Calu3 (cell line): ENCODE measurements at places on chromosomes 6 and 20.
A peak's percentile ranks its signal among the peaks of the same experiment; 100 is the strongest.

- H3K36me3 ChIP-seq: no peaks in the 10 kb centered on the region
- H3K4me3 ChIP-seq: no peak overlapping the region
- H3K4me1 ChIP-seq: peaks cover under 1% of the 10 kb centered on the region
- no peaks in the 10 kb centered on the region for H3K27me3 ChIP-seq
These were observed 196.1 kb downstream of the UBE3D start for GRCh38 chr6:82869493-82869892.

DNA sequence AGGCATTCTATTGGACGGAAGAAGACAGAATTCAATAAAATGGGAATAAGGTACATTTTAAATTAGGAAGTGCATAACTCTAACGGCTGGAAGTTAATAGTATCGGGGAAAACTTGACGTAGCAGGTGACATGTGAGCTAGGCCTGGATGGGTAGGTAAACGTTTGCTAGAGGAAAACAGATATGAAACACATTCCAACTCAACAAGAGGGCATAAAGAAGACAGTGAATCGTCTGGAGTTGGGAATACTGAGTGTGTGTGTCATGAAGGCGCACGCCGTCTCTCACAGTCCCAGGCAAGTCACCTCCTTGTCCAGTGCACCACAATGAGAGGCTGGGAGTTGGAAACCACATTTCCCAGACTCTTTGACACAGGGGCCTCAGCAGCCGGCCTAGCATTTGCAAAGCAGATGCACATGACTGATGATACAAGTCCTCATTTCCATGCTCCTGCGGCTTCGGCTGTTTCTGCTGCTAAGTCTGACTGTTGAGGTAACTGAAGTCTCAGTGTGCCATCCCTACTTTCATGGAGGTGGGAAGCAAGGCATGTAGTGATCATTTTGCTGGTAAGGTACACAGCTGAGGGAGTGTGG lies 16.5 kb upstream of the NHSL1 start:
- no peaks in the 10 kb centered on the region for H3K36me3 ChIP-seq
- H3K27me3 ChIP-seq: no peaks in the 10 kb centered on the region
- H3K4me3 ChIP-seq: no peak overlapping the region
- H3K4me1 ChIP-seq: no peaks in the 10 kb centered on the region
- DNase-seq: no peak
- no peak overlapping the region for H3K27ac ChIP-seq

DNA sequence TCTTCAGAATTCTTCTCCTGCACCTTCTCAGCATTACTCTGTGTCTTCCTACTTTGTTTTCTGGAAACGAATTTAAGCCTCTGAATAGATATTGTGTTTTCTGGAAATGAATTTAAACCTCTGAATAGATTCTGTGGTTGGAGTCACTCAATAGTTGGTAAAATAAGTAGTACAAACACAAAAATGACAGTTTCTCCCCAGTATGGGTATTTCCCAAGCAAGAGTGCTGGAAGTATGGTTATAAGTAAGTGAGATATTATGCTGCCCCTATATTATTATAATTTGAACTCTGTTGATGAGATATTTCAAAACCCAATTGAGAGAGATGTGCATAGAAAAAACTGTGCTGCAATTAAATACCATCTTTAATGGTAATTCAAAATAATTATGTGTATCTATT lies 94.9 kb downstream of the TINAG start:
- H3K27ac ChIP-seq: no peak overlapping the region
- no peaks in the 10 kb centered on the region for H3K27me3 ChIP-seq
- H3K36me3 ChIP-seq: no peaks in the 10 kb centered on the region
- H3K4me1 ChIP-seq: no peaks in the 10 kb centered on the region
- H3K4me3 ChIP-seq: no peak overlapping the region
- DNase-seq: no peak

GRCh38 chr6:67433124-67433523 lies 1202.0 kb upstream of the ADGRB3 start:
- H3K4me3 ChIP-seq: no peak overlapping the region
- H3K36me3 ChIP-seq: no peaks in the 10 kb centered on the region
- H3K27ac ChIP-seq: no peak overlapping the region
- no peaks in the 10 kb centered on the region for H3K27me3 ChIP-seq
- DNase-seq: no peak

DNA sequence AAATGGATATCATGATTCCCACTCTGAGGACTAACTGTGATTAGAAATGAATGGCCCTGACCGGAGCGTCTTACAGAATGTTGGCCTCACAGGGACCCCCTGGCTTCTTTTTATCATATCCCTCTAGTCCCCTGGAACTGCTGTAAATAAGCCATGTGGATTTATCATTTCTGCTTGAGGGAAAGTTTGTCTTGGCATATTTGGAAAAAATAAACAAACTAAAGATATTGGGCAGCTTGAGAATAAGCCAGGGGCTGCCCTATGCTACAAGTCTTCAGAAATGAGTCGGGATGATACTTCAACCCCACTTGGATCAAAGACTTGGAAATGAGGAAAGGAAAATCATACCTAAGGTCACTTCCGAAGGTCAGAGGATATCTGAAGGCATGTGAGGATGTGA lies 179.1 kb downstream of the THBS2 start:
- H3K36me3 ChIP-seq: no peaks in the 10 kb centered on the region
- H3K27me3 ChIP-seq: no peaks in the 10 kb centered on the region
- H3K4me3 ChIP-seq: no peak overlapping the region
- no peak overlapping the region for H3K27ac ChIP-seq

DNA sequence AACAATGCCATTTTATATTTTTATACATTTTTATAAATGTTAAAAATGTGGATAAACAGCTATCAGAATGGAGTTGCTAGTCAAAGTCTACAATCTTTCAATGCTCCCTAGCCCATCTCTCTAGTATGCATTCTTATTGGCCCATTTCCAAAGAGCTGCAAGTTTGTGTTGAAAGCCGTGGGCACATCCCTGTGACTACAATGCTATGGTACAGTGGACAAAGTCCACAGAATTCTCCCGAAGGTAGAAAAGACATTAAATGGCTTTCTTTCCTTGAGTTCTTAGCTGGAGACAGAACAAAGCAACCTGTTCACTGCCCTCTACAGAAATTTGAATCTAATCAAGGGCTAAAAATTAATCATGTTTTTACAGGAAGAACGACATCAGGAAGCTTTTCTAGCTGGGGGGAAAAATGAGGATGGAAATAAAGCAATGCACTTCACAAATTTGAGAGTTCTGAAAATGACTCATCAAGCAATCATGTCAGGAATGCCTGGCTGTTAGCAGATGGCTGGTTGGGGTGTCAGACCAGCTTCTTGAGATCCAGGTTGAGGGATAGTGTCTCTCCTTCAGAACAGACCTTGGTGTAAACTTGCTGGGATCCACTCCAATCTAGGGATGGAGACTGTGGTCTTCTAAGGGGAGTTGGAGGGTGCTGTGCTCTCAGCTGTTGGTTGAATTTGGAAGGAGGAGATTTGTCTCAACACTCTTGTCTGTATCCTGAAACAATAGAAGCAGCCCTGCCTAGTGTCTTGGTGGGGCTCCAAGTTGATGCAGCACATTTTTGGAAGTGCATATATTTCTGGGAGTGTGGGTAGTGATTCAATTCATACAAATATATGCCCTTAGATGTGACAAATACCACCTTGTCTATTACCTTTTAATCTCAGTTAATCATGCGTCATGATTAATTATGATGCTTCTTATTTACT lies 143.4 kb upstream of the PHACTR1 start:
- peaks cover 60% of the 10 kb centered on the region for H3K4me1 ChIP-seq
- H3K27ac ChIP-seq: peak overlapping the region; percentile 52

GRCh38 chr20:9156529-9157280 lies 87.8 kb downstream of the PLCB4 start:
- no peaks in the 10 kb centered on the region for H3K27me3 ChIP-seq
- no peaks in the 10 kb centered on the region for H3K36me3 ChIP-seq
- DNase-seq: no peak
- no peak overlapping the region for H3K27ac ChIP-seq
- no peak overlapping the region for H3K4me3 ChIP-seq

DNA sequence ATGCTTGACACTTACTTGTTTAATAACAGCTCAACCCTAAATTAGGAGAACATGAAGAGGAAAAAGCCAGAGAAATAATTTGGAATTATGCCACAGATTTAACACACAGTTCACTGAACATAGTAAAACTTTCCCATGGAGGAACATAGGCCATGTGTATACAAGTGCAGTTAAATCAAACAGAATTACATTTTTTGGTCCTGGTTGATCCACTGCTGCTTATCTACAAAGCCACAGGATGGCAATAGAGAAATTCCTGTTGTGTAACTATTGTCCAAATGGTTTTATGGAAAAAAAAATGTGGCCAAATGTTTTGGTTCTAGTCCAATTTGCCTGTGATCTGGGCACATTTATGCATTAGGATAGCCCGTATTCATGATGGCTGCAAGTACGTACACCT lies 136.8 kb downstream of the ALDH8A1 start:
- no peak overlapping the region for H3K4me3 ChIP-seq
- H3K27me3 ChIP-seq: no peaks in the 10 kb centered on the region
- no peak overlapping the region for H3K27ac ChIP-seq
- DNase-seq: no peak
- H3K4me1 ChIP-seq: no peaks in the 10 kb centered on the region

DNA sequence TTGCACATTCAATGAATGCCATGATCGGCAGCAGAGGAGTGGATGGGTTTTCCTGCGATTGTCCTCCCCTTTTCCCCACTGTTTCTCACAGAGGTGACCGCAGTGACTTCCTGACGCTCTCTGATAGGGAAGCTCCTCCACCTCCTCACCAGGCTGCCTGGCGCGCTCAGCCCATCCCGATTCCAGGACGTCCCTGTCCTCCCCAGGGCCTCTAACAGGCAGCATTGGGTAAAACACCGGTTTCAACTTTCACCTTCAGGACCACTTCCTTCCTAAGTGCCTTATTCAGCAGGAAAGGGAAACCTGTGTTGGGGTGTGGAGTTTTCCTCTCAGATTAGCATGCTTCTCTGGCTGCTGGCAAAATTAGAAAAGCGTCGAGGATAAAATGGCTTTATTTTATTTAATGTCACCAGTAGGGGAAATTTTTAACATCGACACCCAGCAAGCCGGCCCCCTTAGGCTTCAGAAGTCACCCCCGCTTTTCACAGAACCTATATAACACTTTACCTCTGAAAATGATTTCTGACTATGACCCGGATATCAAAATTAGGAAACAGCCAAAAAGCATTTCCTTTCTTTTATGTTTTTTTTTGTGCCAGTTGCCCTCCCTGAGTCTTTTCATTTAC lies 570.4 kb upstream of the GJE1 start:
- H3K27ac ChIP-seq: peak overlapping the region; percentile 68
- H3K4me1 ChIP-seq: peaks cover 14% of the 10 kb centered on the region
- no peaks in the 10 kb centered on the region for H3K27me3 ChIP-seq
- peak; percentile 21 for DNase-seq

DNA sequence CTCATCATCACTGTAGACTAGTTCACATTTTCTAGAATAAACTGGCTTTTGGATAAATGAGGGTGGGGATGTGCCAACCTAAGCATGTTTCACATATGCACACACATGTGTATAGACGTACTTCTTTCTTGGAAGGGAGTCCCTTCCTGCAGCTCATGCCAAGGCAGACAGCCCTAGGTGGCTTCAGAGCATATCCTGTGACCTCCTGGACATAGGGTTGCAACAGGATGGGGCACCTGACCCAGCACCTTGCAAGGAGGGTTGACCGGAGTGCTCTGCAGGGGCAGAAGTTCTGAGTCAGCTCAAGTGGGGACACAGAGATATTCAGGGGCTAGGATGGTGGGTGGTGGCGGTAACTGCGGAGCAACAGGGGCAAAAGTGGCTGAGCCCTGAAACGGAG lies 68.6 kb upstream of the RALGAPA2 start:
- no peak for DNase-seq
- no peaks in the 10 kb centered on the region for H3K27me3 ChIP-seq
- H3K4me3 ChIP-seq: no peak overlapping the region

DNA sequence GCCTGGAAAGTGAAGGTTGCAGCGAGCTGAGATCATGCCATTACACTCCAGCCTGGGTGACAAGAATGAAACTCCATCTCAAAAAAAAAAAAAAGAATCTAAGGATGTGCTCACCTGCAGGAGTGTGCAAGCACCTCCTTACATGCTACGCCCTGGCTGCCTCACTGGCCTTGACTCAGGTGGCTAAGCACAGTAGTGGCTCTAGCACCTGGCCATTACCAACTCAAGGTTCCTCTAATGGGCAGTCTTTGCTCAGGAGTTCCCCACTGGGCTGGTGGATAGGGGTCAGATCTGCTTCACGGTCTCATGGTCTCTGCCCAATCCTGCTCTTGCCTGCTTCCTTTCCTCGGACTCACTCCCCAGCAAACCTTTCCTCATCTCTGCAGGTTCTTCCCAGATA lies 39.7 kb downstream of the KCNK17 start:
- H3K4me3 ChIP-seq: no peak overlapping the region
- H3K36me3 ChIP-seq: no peaks in the 10 kb centered on the region
- no peak overlapping the region for H3K27ac ChIP-seq
- DNase-seq: no peak
- H3K27me3 ChIP-seq: no peaks in the 10 kb centered on the region

GRCh38 chr20:45946149-45946970 lies 11.9 kb downstream of the PCIF1 start:
- H3K4me1 ChIP-seq: no peaks in the 10 kb centered on the region
- no peak overlapping the region for H3K4me3 ChIP-seq
- DNase-seq: no peak
- H3K27ac ChIP-seq: no peak overlapping the region
- H3K27me3 ChIP-seq: no peaks in the 10 kb centered on the region
- H3K36me3 ChIP-seq: peaks cover 94% of the 10 kb centered on the region

GRCh38 chr6:138560130-138560860 lies 61.0 kb upstream of the NHSL1 start:
- no peak overlapping the region for H3K4me3 ChIP-seq
- no peaks in the 10 kb centered on the region for H3K27me3 ChIP-seq
- H3K27ac ChIP-seq: no peak overlapping the region
- peaks cover 20% of the 10 kb centered on the region for H3K4me1 ChIP-seq
- H3K36me3 ChIP-seq: no peaks in the 10 kb centered on the region

DNA sequence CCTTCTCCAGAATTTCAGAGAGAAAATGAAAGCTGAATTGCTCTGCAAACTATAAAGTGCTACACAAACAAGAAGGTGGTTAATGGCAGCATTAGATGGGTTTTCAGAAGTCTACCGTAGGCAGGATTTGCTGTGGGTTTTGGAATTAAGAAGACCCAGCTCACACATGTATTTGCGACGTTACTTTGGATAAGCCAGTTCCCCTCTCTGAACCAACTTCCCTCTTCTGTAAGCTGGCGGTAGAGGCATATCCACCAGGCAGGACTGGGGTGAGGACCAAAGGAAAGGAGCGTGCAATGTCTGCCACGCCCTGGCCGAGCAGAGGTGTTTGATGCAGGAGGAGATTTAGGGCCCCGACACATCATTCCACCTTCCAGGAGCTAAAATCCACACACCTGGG lies 6.9 kb downstream of the RSPO4 start:
- no peak overlapping the region for H3K27ac ChIP-seq
- no peak overlapping the region for H3K4me3 ChIP-seq
- no peaks in the 10 kb centered on the region for H3K4me1 ChIP-seq

- H3K36me3 ChIP-seq: no peaks in the 10 kb centered on the region
- H3K4me3 ChIP-seq: no peak overlapping the region
- no peak overlapping the region for H3K27ac ChIP-seq
- no peaks in the 10 kb centered on the region for H3K27me3 ChIP-seq
- H3K4me1 ChIP-seq: peaks cover 17% of the 10 kb centered on the region
- DNase-seq: no peak
These were observed 53.8 kb upstream of the HDAC2 start for GRCh38 chr6:114024746-114025145.

GRCh38 chr6:158591134-158591809 lies 31.4 kb downstream of the TMEM181 start:
- no peak overlapping the region for H3K27ac ChIP-seq
- no peaks in the 10 kb centered on the region for H3K4me1 ChIP-seq
- no peaks in the 10 kb centered on the region for H3K27me3 ChIP-seq
- peaks cover 30% of the 10 kb centered on the region for H3K36me3 ChIP-seq
- no peak overlapping the region for H3K4me3 ChIP-seq

- no peaks in the 10 kb centered on the region for H3K27me3 ChIP-seq
- no peaks in the 10 kb centered on the region for H3K36me3 ChIP-seq
- no peaks in the 10 kb centered on the region for H3K4me1 ChIP-seq
- no peak overlapping the region for H3K4me3 ChIP-seq
These were observed 860.4 kb downstream of the EPHA7 start for GRCh38 chr6:92559003-92559402.
